ENCODE measurements at places on chromosomes 7 and 10.

DNA sequence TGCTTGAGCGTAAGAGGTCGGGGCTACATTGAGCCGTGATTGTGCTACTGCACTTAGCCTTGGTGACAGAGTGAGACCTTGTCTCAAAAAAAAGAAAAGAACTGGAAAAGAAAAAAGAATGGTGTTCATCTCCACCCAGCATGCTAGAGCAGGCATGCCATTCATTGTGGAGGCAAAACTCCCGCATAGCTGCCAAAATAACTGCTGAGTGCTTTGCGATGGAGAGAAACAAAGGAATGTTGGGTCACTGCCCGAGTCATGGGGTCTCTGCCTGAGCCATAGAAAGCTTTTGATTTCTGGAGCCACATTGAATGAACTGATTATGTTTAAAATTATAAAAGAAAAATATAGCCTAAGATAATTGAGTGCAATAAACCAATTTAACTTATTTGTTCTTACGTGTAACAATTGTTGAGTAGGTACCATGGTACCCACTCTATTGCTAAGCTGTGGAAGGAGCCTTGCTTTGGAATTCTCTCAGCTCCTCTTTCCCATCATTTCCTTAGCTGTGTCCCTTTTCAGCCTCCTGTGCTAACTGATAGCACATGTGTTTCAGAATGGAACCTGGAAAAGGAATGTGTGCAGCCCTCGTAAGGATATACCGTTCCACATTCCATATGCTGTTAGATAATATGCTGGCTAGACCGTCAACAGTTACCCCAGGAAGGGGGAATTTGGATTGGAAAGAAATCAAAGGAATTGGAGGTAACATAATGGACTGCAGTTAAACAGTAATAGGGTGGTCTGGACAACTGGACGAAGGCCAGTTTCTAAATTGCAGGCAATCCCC is 99.0 kb downstream of the KIAA1217 start:
- DNase-seq: no peak

DNA sequence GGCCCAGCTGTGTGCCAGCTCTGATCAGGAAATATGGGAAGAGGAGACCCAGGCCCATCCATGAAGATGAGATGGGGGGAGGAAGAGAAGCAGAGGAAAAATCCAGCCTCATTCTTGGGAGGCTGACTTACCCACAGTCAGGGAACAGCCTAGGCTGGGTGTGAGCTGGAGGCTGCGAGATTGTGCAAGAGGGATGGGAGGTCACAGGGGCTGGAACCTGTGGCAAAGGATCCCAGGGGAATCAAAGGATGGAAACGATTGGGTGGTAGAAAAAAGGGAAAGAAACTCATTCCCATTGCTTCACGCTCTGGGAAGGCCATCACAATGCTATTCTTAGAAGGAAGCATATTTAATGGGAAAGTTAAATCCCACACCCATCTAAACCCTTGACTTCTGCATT is 26.7 kb upstream of the CRHR2 start:
- no peak for DNase-seq

DNA sequence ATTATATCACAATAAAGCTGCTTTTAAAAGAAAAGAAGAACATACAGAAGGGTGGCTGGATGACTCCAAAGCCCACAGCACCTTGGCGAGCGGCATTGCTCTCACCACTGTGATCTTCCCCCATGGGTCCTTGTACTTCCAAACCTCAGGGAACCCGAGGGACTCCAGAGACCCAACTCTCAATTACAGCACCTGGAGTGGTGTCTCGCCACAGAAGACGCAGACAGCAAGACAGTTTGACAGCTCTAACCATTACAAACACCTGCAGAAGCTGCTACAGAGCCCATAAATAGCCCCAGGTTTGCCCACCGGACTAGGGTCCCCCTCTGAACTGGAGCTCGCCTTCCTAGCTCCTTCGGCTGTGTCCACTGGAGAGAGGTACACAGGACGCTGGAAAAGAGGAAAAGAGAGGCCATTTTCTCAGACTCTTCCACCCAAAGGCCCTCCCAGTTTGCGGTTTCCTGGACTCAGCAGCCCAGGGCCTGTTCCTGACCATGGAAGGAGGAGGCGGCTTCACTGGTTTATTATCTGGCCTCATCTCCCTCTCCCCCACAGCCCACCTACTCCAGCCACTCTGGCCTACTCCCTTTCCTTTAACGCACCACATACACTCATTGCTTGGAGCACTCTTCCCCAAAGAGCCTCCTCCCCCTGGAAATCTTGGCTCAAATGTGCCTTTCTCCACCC is 1.9 kb downstream of the PIK3AP1 start:
- DNase-seq: no peak

DNA sequence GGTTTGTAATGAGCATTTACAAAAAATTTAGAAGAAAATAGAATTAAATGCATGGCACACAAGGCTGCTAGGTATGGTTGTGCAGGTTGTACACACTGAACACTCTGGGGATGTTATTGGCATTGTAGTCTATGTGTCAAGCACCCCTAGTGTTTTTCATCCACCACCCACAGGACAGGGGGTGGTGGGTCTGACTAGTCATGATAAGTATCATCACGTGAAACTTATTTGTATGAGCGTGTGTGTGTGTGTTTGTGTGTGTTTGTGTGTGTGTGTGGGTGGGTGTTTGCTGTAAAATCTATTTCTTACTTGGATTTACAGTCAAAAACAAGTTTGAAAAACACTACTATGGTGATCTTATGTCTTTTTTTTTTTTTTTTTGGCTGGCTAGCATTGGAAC is 66.5 kb downstream of the MAP3K8 start:
- DNase-seq: no peak

DNA sequence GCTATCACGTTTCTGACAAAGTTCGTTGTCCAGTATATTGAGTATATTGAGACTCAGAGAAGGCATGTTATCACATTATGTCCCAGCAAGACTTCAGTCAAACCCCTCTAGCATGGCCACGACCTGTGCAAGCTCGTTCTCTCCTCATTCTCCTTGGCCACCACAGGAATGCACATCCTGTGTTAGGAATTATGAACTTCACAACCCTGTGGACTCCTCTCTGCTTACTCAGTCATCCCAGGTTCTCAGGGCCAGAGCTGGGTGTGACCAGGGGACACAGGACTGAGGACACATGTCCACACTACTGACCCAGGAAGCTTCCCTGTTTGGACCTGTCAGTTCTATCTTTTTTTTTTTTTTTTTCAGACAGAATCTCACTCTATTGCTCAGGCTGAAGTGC is 4.4 kb downstream of the SH2D4B start:
- no peak for DNase-seq

All from CD4-positive, alpha-beta T cell treated with Interleukin-21 for 1 hour (primary cell).